ENCODE measurements at places on chromosomes 5 and 9.

GRCh38 chr9:98099898-98100297 lies 19.1 kb downstream of the TRIM14 start:
- no peak for DNase-seq

GRCh38 chr5:181215997-181216989 lies 6.8 kb upstream of the TRIM41 start:
- DNase-seq: no peak

DNA sequence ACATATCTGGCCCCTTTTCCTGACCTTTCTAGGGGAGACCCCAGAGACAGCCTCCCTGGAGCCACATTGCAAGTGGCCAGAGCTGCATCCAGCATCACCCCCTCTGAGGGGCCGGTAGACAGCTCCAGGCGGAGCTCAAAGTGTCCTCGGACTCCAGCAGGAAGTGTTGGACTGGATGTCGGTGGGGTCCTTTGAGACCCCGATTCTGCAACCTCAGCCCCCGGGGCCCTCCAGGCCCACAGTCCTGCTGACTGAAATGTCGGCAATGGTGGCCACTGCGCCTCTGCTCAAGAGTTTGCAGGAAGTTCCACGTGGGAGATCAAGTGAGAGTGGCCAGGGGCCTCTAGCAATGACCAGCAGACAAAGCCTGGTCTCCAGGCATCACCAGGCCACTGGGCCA lies 115.9 kb upstream of the FOXD4L5 start:
- no peak for DNase-seq

DNA sequence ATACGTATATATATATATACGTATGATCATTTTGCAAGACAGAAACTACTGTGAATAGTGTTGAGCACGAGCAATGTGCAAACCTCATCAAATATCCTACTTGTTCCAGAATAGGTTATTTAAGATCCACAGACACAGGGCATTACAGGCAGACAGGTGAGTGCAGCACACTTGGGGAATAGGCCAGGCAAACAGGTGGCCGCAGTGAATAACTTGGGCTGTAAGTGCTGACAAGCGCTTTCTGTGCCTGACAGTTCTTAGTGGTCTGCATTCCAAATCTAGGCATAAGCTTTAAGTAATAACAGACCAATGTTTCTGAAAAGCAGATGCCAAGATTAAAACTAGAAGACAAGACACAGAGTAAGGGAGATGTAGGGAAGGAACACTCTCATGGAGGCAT lies 77.9 kb downstream of the LHFPL2 start:
- no peak for DNase-seq

- no peak for DNase-seq
Measured at GRCh38 chr9:36141761-36142160, 5.2 kb downstream of the GLIPR2 start.

DNA sequence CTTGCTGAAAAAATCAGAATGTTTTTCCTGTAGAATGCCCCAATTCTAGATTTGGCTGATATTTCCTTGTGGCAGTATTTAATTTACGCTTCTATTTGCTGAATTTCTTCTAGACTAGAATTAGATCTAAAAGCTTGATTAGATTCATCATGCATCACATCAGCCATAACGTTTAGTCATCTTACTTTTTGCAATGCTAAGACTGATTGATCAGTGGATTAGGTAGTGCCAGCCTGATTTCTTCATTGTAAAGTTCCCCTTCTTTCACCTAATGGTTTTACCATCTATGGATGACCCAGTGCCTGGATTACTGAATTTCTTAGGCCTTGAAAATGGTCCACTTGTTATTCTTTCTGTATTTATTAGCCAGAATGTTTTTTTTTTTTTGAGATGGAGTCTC lies 83.9 kb downstream of the PBX3 start:
- DNase-seq: no peak

DNA sequence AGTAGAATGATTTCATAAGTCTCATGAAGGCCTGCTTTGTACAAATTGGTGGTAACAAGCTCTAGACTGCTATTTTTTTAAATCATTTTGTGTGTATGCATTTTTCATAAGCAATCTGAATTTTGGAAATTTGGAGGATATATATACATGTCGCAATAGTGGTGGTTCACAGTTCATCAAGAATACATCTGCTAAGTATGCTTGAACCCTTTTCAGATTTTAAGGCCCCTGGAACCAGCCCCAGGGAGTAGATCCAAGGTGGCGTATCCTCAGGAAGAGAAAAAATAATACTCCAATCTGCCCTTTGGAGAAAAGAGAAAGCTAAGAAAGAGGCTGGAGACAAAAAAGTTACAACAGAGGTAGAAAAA lies 141.6 kb downstream of the HINT1 start:
- DNase-seq: no peak

- no peak for DNase-seq
Measured at GRCh38 chr9:20898885-20899554, 132.4 kb downstream of the HACD4 start.

DNA sequence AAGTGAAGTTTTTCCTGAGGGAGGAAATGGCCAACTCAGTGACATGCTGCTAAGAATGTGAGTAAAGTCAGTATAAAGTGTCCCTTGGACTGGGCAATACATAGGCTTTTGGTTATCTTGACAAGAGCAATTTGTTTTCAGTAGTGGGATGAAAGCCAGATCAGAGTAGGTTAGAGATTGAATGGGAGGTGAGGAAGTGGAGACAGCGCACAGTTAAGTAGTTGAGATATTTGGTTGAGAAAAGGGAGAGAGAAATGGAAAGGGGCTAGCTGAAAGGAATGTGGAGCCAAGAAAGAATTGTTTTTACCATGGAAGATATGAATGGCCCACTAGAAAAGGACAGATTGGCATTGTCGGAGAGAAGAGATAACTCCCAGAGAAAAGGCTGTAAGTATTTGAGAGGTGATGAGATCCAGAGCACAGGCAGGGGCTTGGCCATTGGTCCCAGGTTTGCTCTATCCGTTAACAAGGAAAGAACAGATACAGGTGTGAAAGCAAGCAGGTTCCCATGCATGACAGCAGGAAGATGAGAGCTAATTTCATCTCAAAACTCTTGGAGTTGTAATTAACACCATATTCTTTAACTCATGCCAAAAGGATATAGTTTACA lies 392.0 kb downstream of the NR2F1-AS1 start:
- DNase-seq: no peak

DNA sequence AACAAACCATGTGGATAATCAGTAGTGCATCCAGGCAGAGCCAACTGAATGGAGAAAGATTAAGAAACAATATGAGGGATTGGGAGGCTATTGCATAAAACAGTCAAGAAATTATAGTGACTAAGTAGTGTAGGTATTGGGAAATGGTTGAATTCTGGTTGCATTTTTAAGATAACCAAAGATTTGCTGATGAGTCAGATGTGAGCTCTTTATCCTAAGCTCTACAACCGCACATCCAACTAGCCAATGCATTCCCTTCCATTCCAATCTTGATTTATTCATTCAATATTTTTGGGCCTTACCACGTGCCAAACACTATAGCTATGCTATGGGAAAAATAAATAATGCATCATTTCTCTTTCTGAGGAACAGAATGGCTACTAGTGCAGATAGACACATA lies 524.5 kb upstream of the RGMB start:
- DNase-seq: no peak

DNA sequence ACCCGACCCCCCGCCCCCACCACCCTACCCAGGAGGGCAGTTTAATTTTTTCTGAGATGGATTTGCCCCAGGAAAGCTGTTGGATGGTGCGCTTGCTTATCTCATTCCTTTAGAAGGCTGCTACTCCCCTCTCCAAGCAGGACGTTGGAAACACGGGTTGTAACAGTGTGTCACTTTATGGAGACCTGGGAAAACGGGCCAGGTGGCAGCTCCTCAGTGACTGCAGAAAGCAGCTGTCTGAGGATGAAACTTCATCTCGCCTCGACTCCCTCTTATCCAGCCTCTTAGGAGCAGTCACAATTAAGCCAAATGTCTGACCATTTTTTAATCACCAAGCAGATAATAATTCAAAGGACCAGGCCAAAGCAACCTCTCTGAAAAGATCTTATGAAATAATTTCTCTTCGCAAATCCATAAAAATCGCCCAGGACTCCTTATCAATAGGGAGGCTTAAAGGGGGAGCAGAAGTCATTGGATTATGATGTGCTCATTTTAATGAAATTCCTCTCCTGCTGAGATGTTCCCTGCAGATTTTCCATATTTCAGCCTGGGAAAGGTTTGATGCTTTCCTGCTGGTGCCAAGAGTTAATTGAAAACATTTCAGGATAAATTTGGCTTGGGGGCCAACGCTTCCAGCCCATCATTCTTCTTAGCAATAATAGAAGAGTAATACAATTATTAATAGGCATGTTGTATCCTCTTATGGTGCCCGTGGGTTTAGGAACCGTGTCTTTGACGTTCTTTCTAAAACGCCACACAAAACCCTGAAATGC lies 26.0 kb downstream of the GAS1 start:
- DNase-seq: no peak

GRCh38 chr5:73213566-73213998 lies 40.6 kb downstream of the TMEM174 start:
- DNase-seq: no peak

- no peak for DNase-seq
Measured at GRCh38 chr5:39712316-39713249, 287.8 kb upstream of the DAB2 start.

Data from DMS 273 treated with DMSO at 0.1 percent for 48 hours (cell line).